ENCODE measurements at places on chromosomes 5 and 9.

- DNase-seq, result no peak
Observed at GRCh38 chr5:27682600-27682999, 644.2 kb upstream of the CDH9 start.

DNA sequence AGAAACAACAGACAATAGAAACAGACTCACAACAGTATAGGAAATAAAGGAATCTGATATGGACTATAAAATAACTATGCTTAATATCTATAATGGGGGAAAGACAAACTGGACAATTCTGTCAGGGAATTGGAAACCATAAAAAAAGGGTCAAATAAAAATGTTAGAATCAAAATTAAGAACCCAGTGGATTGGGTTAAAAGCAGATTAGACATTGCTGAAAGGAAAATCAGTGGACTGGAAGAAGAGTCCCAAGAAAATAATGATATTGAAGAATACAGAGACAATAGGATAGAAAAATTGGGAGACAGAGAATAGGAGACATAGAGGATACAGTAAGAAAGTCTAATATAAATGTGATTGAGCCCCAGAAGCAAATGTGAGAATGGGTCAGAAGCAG, 199.2 kb downstream of the PBX3 start:
- no peak for DNase-seq

- DNase-seq, result no peak
Observed at GRCh38 chr5:126139773-126140172, 283.4 kb upstream of the GRAMD2B start.

GRCh38 chr5:1262381-1262780, 32.5 kb downstream of the TERT start:
- DNase-seq, result no peak

GRCh38 chr5:95086927-95087815, 197.7 kb downstream of the MCTP1 start:
- DNase-seq, result no peak

GRCh38 chr5:543351-543750, 19.1 kb upstream of the SLC9A3 start:
- no peak for DNase-seq

- DNase-seq, result no peak
Observed at GRCh38 chr5:59317774-59318205, 575.7 kb downstream of the PDE4D start.

- no peak for DNase-seq
Observed at GRCh38 chr9:124686918-124687317, 84.2 kb downstream of the NR6A1 start.

GRCh38 chr5:1345876-1346626, 1.2 kb upstream of the CLPTM1L start:
- DNase-seq, result no peak

DNA sequence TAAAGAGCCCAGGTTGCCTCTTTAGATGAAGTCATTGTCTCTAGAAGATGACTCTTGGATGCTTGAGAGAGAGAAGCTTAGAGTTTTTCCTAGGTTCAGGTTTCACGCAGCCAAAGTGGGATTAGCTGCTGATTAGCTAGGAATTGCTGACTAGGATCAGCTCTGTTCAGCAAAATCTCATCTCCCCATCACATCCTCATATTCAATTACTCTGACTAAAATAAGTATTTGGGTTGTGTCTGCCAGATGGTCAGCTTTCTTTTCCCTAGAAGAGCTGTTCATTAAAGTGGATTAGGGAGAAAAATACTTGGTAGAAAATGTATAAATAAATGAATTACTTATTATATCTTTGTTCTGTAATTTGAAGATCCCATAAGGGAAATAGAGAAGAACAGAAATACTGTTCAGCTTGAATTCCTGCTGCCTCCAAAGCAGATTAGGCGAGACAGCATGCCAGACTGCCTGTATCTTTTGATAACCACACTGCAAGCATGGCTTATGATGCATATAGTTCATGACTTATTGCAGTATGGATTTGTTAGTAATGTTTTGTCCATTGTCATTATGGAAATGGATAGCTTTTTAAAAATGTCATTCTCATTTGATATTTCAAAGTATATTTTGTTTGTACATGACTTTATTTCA, 184.8 kb upstream of the CD180 start:
- no peak for DNase-seq

- no peak for DNase-seq
Observed at GRCh38 chr5:76958991-76959767, 6.3 kb downstream of the CRHBP start.
